ENCODE measurements at places on chromosomes 5 and 9. TPM values are rescaled to one million over a fixed set of nuclear protein-coding genes. Genes with fewer than 3 reads are reported as not detected.

- H3K27ac ChIP-seq, result no peak overlapping the region
- H3K4me1 ChIP-seq, result peaks cover 4% of the 10 kb centered on the region
- DNase-seq, result no peak
- no peaks in the 10 kb centered on the region for H3K27me3 ChIP-seq
Observed at GRCh38 chr9:98214811-98215210, 22.4 kb upstream of the CORO2A start.

DNA sequence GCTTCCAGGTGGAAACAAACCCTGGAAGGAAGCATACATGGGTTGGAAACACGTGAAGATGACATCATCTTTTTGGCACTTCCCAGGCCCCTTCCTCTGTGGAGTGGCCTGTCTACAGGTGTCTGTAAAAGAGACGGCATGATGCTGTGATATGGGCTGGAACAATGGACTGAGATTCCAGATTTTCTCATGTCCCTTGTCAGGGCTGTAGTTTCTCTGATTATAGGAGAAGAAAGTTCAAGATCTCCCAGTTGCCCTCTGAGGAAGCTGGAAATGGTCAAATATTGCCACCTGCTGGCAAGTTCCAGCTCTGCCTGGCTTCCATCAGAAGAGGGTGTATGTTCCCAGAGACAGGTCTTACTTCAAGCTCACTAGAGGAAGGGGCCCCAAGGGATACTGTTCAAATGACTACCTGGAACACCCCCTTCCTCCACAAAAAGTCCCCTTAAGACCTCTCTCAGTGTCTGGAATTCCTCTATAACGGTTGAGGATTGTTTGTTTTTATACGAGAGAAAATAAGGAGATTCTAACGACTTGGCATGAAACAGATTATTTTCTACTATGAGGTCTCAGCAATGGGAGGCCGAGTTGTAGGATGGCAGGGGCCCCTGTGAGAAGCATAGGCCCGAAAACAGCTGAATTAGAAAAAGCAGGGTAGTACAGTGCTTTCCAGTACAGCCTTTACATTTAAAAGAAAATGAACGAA is 7.3 kb upstream of the ANXA6 start:
- H3K4me1 ChIP-seq, result peaks cover 6% of the 10 kb centered on the region
- H3K27me3 ChIP-seq, result no peaks in the 10 kb centered on the region
- H3K27ac ChIP-seq, result no peak overlapping the region
- H3K36me3 ChIP-seq, result no peaks in the 10 kb centered on the region

Gene FABP6
- 4.9 TPM for total RNA-seq

Gene FOXD4L5
- total RNA-seq, result 0.38 TPM

All from lower lobe of right lung (tissue), 2 donors.